ENCODE measurements at places on chromosomes 16 and 17. TPM values are rescaled to one million over a fixed set of nuclear protein-coding genes. Genes with fewer than 3 reads are reported as not detected.

- no peak for DNase-seq
Observed at GRCh38 chr16:60041671-60042070, 1307.6 kb upstream of the GOT2 start.

GRCh38 chr17:77459018-77459755 lies 318.4 kb downstream of the SEC14L1 start:
- DNase-seq = no peak

- no peak for DNase-seq
Observed at GRCh38 chr17:73380439-73381106, 68.8 kb upstream of the CDC42EP4 start.

- no peak for DNase-seq
Observed at GRCh38 chr17:45823598-45823997, 21.1 kb upstream of the SPPL2C start.

Gene RNFT1
- total RNA-seq = 16.6 TPM
